ENCODE measurements at places on chromosomes 11 and 22. TPM values are rescaled to one million over a fixed set of nuclear protein-coding genes. Genes with fewer than 3 reads are reported as not detected.

LRRC74B gene
- polyA plus RNA-seq: 0.03 TPM

MEI1 gene
- polyA plus RNA-seq: not detected

AQP11 gene
- polyA plus RNA-seq: 1.9 TPM

C11orf97 gene
- polyA plus RNA-seq: not detected

PARVG gene
- polyA plus RNA-seq: 0.05 TPM

HBG1 gene
- not detected for polyA plus RNA-seq

TTC12 gene
- 22.9 TPM for polyA plus RNA-seq

MUC5AC gene
- polyA plus RNA-seq: not detected

RPS3 gene
- polyA plus RNA-seq: 4,540 TPM

TREH gene
- not detected for polyA plus RNA-seq

LRRC4C gene
- 0.21 TPM for polyA plus RNA-seq

UBQLNL gene
- 0.10 TPM for polyA plus RNA-seq

PTGDR2 gene
- not detected for polyA plus RNA-seq

SLC37A4 gene
- 21.8 TPM for polyA plus RNA-seq

MAP6 gene
- 13.1 TPM for polyA plus RNA-seq

GGT5 gene
- polyA plus RNA-seq: 4.6 TPM

KRTAP5-11 gene
- polyA plus RNA-seq: not detected

MRPL17 gene
- 88.3 TPM for polyA plus RNA-seq

CAVIN3 gene
- 21.5 TPM for polyA plus RNA-seq

TMEM191B gene
- 2.4 TPM for polyA plus RNA-seq

GNG3 gene
- polyA plus RNA-seq: 0.16 TPM

ALDH3B1 gene
- polyA plus RNA-seq: 15.9 TPM

SYT12 gene
- 0.52 TPM for polyA plus RNA-seq

CLDN5 gene
- polyA plus RNA-seq: not detected

VPREB1 gene
- not detected for polyA plus RNA-seq

CCDC81 gene
- 0.49 TPM for polyA plus RNA-seq

CREB3L1 gene
- 14.0 TPM for polyA plus RNA-seq

BTBD10 gene
- polyA plus RNA-seq: 23.0 TPM

C1QTNF5 gene
- polyA plus RNA-seq: 0.76 TPM

CNIH2 gene
- polyA plus RNA-seq: 7.4 TPM

KLHDC7B gene
- 0.03 TPM for polyA plus RNA-seq

SEC14L2 gene
- 16.1 TPM for polyA plus RNA-seq

PACSIN3 gene
- 24.4 TPM for polyA plus RNA-seq

DNHD1 gene
- polyA plus RNA-seq: 7.6 TPM

PGR gene
- polyA plus RNA-seq: not detected

OR2AT4 gene
- not detected for polyA plus RNA-seq

OR8D4 gene
- not detected for polyA plus RNA-seq

CPT1B gene
- 33.2 TPM for polyA plus RNA-seq

KDELR3 gene
- 17.1 TPM for polyA plus RNA-seq

EIF3M gene
- 359 TPM for polyA plus RNA-seq

RIN1 gene
- polyA plus RNA-seq: 16.9 TPM

H19 gene
- polyA plus RNA-seq: 4.6 TPM

OR2D2 gene
- polyA plus RNA-seq: not detected

CCDC87 gene
- polyA plus RNA-seq: 0.06 TPM

RFPL2 gene
- polyA plus RNA-seq: 0.05 TPM
